ENCODE measurements at places on chromosomes 2 and 18. TPM values are rescaled to one million over a fixed set of nuclear protein-coding genes. Genes with fewer than 3 reads are reported as not detected.

Gene AMER3
- not detected for total RNA-seq

Gene EEF1B2
- total RNA-seq: 462 TPM

Gene MIB1
- total RNA-seq: 25.4 TPM

Gene MOGAT1
- total RNA-seq: not detected

Gene SFXN5
- total RNA-seq: 16.4 TPM

Gene NR4A2
- 57.6 TPM for total RNA-seq

Gene SERPINB11
- total RNA-seq: not detected

Gene RIT2
- not detected for total RNA-seq

Gene UGGT1
- total RNA-seq: 26.5 TPM

Gene KIDINS220
- 45.6 TPM for total RNA-seq

Gene AQP12B
- total RNA-seq: not detected

Gene MROH2A
- total RNA-seq: not detected

Gene SNORC
- 6.8 TPM for total RNA-seq

Gene GPR45
- total RNA-seq: not detected

Gene IL1A
- 0.24 TPM for total RNA-seq

Gene DSC3
- 1.4 TPM for total RNA-seq

Gene ING5
- total RNA-seq: 16.2 TPM

Gene ACMSD
- total RNA-seq: not detected

Gene PMAIP1
- 43.3 TPM for total RNA-seq

Gene NCK2
- total RNA-seq: 39.9 TPM

Gene SLC5A6
- 26.0 TPM for total RNA-seq

Gene CABLES1
- 2.8 TPM for total RNA-seq

Gene GRB14
- not detected for total RNA-seq

Gene MRPL33
- total RNA-seq: 115 TPM

Gene CEBPZOS
- total RNA-seq: 15.4 TPM

Gene ALPI
- total RNA-seq: not detected

Gene TIGD1
- 5.2 TPM for total RNA-seq

Gene ZDBF2
- total RNA-seq: 7.3 TPM

Gene ERICH2
- total RNA-seq: not detected

Gene STPG4
- not detected for total RNA-seq

Gene GAD1
- not detected for total RNA-seq

Gene CAPN13
- total RNA-seq: not detected

Gene GCKR
- 0.24 TPM for total RNA-seq

Gene TTR
- not detected for total RNA-seq

Gene CHRND
- total RNA-seq: not detected

All from epithelial cell of alveolus of lung (primary cell).